Dermis microvascular lymphatic vessel endothelial cell (primary cell): ENCODE measurements at places on chromosomes 7 and 10. TPM values are rescaled to one million over a fixed set of nuclear protein-coding genes. Genes with fewer than 3 reads are reported as not detected.
A peak's percentile ranks its signal among the peaks of the same experiment; 100 is the strongest.

GPR15LG gene
- total RNA-seq = not detected in 2 replicates

GPER1 gene
- 1.5 and 2.3 TPM in 2 replicates for total RNA-seq

ITGA8 gene
- total RNA-seq = 1.2 and 3.5 TPM in 2 replicates

FKBP6 gene
- not detected in 2 replicates for total RNA-seq

GRCh38 chr10:35212856-35213255, 86.2 kb downstream of the CREM start:
- DNase-seq = no peak

DNA sequence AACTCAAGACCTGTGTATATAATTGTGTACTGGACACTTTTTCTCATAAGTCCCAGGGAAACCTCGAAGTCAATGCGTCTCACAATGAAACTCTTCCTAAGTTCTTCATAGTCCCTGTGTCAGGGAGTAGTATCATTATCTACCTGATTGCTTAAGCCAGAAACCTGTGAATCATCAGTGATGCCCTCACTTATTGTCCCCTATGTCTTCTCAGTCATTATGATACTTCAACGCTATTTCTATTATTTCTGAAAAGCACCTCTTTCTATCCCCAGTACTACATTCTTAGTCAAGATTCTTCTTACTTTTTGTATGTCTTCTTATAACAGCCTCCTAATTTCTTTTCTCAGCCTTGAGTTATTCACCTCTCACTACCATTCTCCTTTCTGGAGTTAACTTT, 94.3 kb downstream of the OTUD1 start:
- DNase-seq = no peak

DNA sequence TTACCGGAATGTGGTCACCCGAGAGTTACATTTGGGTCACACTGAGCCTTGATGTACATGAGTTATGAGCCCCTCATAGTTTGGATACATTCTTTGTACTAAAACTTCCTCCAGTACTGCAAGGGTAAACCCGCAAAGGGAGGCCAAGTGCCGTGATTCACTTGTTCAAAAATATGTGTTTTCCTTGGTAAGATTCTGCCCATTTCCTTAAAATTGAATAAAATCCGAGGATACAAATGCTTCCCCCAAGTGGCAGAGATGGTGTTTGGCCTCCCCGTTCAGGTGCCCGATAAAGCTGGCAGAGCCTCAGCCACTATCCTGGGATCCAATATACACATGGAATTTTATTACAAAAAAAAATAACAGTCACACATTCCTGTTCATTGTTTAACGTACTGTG, 268.3 kb downstream of the DIP2C start:
- no peak for DNase-seq

DNA sequence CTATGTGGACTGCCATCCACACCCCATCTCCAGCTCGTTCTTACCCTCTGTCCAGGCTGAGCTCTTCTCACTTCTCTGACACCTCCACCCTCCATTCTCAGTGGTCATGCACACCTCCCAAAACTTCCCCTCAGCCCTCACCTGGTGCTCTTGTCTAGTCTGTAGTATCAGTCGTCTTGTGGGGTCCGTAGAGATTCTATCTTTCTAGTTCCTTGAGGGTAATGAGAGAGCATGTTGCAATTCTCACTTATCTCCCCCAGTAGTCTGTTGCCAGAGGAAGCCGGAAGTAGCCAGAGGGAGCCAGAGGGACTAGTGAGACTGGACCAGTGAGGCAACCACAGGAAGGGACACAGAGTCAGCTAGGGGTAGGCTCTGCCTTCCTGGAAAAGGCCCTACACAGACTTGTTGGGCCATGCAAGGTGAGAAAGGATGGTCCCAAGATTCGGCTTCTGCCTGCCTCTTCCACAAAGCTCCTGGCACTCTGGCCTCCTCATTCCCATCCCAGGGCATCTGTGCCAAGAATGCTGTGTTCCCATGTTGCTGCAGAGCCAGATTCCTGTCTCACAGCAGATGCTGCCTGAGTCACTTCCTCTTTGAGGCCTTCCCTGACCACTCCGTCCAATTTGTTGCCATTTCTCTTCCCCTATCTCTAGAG, 50.6 kb upstream of the DUSP5 start:
- peak; percentile 87 for DNase-seq

GRCh38 chr10:19098803-19099202, 50.2 kb downstream of the MALRD1 start:
- DNase-seq = no peak

- DNase-seq = no peak
Measured at GRCh38 chr7:129008645-129009414, 46.1 kb downstream of the TNPO3 start.

DNA sequence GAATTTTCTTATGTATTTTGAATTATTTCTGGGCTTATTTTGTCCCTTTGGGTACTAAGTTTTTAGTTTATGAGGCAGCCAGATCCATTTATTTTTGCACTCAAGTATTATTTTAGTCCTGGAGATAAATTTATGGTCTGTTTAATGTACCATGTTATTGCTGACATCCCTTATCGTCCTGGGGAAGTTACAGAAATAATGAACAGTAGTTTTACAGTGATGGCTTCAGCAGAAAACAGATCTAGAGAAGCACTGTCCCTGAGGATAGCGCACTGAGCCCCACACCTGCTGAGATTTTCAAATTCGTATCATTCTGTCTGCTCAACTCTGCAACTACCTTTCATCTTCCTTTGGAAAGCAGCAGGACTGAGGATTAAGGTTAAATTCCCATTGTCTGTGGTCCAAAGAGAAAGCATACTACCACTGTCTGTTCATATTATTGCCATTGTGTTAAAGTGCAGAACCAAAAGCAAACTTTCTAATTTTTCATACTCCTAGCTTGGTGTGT, 168.3 kb downstream of the SNX13 start:
- DNase-seq = no peak

GRCh38 chr7:36739351-36739750, 15.1 kb upstream of the AOAH start:
- DNase-seq = no peak

GRCh38 chr7:44158096-44158872, 17.2 kb upstream of the MYL7 start:
- DNase-seq = no peak

GRCh38 chr10:104478380-104478779, 124.7 kb downstream of the CFAP58 start:
- no peak for DNase-seq

- DNase-seq = no peak
Measured at GRCh38 chr7:104196161-104196560, 11.7 kb downstream of the ORC5 start.
